ENCODE measurements at places on chromosomes 12 and 14.

GRCh38 chr12:107436376-107436775, 249.2 kb upstream of the PWP1 start:
- DNase-seq, result no peak

- DNase-seq, result no peak
Observed at GRCh38 chr14:96080571-96080970, 41.4 kb downstream of the C14orf132 start.

DNA sequence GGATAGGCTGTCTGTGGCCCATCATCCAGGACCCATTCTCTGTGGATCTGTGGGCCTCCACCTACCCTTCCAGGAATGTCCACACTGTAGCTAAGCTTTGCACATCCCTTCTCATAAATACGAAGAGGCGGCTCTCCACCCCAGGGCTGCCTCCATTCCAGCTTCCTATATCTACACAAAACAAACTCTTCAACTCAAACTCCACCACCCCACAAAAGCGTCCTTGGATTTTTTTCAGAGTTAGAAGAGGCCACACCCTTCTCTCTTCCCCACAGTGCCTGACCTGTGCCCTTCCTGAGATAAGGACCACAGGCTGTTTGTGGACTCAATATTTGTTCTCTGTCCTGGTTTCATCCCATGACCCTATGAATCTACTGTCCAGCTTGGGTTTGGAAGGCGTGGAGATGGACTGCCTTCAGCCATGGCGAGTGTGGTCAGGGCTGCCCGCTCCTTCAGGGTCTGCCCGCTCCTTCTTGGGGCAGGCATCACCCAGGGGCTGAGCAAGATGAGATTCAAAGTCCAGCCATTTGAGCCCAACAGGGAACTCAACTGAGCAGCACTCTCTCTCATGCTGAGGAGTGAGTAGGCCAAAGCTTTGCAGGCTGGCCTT, 13.0 kb upstream of the SERPINA12 start:
- DNase-seq, result no peak

DNA sequence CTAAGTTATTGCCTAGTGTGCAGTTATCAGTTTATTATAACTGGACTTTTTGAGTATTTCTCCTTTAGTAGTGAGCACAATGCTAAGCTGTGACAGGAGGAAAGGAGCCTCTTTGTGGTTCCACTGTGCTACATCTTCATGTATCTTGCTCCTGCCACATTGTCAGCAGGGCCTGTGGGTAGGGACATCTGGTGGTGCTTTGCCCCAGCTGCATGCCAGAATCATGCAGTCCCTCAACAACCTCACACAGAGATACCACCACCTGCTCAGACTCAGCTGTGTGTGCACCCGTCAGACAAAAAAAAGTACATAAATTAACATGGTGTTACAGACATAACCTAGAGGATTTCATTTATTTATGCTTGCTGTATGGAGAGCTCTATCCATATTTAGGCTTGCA, 51.1 kb downstream of the MIS18BP1 start:
- no peak for DNase-seq

Data from CD4-positive, alpha-beta T cell treated with Interleukin-6 for 4 hours (primary cell).